Osteocyte (in vitro differentiated cells): ENCODE measurements at places on chromosomes 11 and 22. TPM values are rescaled to one million over a fixed set of nuclear protein-coding genes. Genes with fewer than 3 reads are reported as not detected.

The MMP27 gene
- total RNA-seq, result not detected in 2 replicates

The OLFML1 gene
- total RNA-seq, result 59.7 and 66.6 TPM in 2 replicates

DNA sequence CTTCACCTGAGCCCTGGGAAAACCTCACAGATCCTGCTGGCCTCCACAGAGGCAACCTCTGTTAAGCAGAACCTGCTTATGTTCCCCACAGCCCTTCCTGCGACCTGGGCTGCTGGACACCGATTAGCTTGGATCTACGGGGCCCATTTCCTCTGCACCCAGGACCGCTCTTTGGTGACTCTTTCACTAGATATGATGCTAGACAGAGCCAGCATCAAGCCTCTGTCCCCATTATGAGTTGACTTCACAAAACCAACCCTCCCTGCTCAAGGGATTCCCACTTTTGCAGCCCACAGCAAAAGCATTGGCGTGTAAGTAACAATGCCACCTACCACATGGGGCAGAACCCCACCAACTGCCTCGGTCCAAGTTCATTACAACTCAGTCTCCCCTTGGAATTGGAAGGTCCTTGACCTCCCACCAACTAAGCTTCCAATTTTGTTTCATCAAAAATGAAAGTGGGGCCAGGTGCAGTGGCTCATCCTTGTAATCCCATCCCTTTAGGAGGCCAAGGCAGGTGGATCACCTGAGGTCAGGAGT lies 15.2 kb upstream of the TMPRSS4 start:
- peaks cover 10% of the 10 kb centered on the region for H3K27me3 ChIP-seq
- no peaks in the 10 kb centered on the region for H3K4me1 ChIP-seq
- H3K27ac ChIP-seq, result no peak overlapping the region
- H3K4me3 ChIP-seq, result no peak overlapping the region

The SYT7 gene
- total RNA-seq, result 0.10 and 0.11 TPM in 2 replicates

DNA sequence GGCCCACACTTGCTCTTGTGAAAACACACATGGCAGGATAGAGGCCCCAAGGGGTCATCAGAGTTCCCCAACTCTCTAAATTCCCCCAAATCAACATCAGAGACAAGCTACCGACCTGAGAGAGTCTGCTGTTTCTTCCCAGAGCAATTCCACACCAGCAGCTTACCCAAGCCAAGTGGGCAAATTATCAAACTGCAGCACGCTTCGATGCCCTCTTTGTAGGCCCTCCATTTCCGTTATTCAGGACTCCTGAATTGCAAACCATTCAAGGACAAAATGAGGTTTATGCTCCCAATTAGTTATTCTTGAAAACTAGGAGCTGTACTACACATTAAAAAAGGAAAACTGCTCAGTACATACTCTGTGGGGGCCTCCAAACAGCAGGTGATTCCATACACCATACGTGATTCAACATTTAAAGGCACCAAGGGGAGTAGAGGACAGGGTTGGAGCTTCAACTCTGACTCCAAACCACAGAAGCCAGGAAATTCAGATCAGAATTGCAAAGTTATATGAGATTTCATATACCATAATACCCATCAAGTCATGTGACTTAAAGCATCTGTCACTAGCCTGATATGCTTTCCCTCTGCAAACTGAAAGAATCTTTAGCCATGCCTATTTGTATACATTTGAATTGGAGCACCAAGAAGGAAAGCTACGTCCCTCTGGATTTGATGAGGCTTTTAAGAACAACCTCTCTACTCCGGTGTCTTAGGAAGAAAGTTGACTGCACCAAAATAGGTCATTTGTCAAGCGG lies 234.8 kb downstream of the CADM1 start:
- H3K27ac ChIP-seq, result no peak overlapping the region
- H3K4me1 ChIP-seq, result peaks cover 5% of the 10 kb centered on the region
- no peak overlapping the region for H3K4me3 ChIP-seq
- DNase-seq, result no peak
- H3K36me3 ChIP-seq, result no peaks in the 10 kb centered on the region
- H3K27me3 ChIP-seq, result no peaks in the 10 kb centered on the region

DNA sequence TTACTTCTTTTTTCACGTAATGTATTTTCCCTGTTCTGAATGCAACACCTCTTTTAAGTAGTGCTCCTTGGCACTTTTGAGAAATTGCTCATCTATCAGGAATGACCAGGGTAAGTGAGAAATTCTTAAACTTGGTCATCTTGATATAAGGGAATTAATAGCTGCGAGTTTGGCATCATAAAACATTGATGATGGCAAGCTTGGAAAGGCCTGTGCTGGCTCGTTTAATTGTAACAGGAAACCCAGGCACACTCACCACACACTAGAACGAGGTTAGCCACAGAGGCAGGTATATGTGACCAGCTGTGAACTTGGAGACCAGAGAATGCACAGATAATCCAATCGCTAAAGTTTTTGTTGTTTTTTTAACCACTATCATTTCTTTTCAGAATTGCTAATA lies 24.3 kb downstream of the FAM118A start:
- no peak overlapping the region for H3K4me3 ChIP-seq
- no peaks in the 10 kb centered on the region for H3K4me1 ChIP-seq
- H3K36me3 ChIP-seq, result peaks cover 56% of the 10 kb centered on the region
- H3K27ac ChIP-seq, result no peak overlapping the region

The MYO7A gene
- total RNA-seq, result 0.08 TPM in 1 of 2 replicates, not detected in the other

- no peak for DNase-seq
- H3K4me3 ChIP-seq, result no peak overlapping the region
- H3K4me1 ChIP-seq, result peaks cover 6% of the 10 kb centered on the region
Observed at GRCh38 chr11:45655831-45656230, 9.6 kb downstream of the CHST1 start.

DNA sequence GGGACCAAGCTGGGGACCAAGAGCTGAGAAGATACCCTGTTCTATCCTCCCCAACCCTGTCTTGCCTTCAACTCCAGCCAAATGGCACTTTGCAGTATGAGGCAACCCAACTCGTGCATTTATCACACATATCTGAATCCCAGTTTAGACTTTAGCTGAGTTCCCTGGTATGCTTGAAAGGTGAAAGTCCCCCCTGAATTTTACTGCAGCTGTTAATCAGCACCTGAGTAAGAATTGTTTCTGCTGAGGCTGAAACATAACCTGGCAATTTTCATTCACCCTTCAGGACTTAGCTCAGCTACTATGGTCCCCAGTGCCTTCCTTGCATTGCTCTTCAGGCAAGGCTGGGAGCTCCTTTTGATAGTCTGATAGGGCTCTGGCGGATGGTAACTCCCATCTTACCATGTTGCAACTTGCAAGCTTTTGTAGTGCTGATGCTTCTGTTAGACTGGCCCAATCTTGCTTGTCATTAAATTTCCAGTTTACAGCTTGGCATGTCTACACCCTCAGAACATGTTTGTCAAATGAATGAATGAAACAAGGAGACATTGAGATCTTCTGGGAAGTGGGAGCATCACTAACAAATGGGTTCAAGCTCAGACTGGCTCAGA lies 64.0 kb upstream of the SLC6A5 start:
- no peak overlapping the region for H3K4me3 ChIP-seq
- no peaks in the 10 kb centered on the region for H3K4me1 ChIP-seq
- H3K27ac ChIP-seq, result no peak overlapping the region
- DNase-seq, result no peak

The CYP2D6 gene
- 1.4 and 1.5 TPM in 2 replicates for total RNA-seq

DNA sequence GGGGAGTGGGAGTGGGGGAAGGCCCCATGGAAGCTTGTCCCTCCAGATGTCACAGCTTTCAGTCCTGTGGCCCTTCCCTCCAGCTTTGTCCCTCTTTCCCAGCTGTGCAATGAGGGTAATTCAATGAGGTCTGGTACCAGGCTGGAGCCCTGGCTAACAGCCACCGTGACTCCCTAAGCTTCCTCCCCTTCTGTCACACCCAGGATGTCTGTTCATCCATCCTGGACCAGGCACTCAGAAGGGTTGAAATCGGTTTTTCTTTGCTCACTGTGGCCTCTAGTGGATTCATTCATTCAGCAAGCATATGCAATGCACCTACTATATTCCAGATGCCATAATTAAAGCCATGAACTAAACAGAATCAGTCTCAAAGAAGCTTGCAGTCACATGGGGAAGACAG lies 38.7 kb downstream of the SYT13 start:
- peaks cover under 1% of the 10 kb centered on the region for H3K4me1 ChIP-seq
- no peak overlapping the region for H3K27ac ChIP-seq
- H3K36me3 ChIP-seq, result no peaks in the 10 kb centered on the region
- no peak overlapping the region for H3K4me3 ChIP-seq
- peaks cover 24% of the 10 kb centered on the region for H3K27me3 ChIP-seq

GRCh38 chr11:10866893-10867331 lies 9.1 kb upstream of the ZBED5 start:
- peaks cover 13% of the 10 kb centered on the region for H3K4me1 ChIP-seq
- no peak overlapping the region for H3K4me3 ChIP-seq
- DNase-seq, result no peak
- H3K27ac ChIP-seq, result no peak overlapping the region

DNA sequence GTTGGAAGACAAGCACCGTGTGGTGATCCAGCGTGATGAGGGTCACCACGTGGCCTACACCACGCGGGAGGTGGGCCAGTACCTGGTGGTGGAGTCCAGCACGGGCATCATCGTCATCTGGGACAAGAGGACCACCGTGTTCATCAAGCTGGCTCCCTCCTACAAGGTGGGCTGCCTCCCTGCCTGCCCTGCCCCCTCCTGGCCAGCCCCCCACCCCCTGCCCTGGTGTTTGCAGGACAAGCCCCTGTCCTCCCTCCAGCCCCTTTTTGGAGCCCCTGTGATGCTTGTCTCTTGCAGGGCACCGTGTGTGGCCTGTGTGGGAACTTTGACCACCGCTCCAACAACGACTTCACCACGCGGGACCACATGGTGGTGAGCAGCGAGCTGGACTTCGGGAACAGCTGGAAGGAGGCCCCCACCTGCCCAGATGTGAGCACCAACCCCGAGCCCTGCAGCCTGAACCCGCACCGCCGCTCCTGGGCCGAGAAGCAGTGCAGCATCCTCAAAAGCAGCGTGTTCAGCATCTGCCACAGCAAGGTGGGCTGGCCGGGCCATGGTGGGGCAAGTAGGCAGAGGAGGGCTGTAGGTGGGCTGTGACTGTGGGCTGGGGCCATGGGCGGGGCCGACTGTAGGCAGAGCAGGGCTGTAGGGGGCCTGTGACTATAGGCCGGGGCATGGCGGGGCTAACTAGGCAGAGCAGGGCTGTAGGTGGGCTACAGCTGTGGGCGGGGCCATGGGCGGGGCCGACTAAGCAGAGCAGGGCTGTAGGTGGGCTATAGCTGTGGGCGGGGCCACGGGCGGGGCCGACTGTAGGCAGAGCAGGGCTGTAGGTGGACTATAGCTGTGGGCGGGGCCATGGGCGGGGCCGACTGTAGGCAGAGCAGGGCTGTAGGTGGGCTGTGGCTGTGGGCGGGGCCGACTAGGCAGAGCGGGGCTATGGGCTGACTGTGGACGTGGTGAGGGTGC lies 13.6 kb downstream of the MUC2 start:
- no peak overlapping the region for H3K4me3 ChIP-seq
- no peak overlapping the region for H3K27ac ChIP-seq
- H3K27me3 ChIP-seq, result no peaks in the 10 kb centered on the region

DNA sequence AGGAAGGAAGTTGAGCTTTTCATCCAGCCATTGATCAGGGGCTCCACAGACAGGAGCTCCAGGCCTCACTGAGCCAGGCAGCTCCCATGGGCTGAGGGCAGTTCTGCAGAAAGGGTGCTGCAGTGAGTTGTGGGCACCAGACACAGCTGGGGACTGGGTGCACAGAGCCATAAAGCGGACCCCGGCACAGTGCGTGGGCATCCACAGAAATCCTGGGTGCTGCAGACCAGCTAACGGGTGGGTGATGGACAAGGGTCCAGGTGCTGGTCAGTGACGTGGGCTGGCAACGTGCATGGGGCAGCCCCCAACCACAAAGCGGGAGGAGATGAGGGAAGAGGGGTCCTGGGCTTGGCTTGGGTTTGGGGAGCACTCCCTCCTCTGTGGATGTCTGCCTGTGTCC lies 19.4 kb upstream of the GAL start:
- peaks cover 5% of the 10 kb centered on the region for H3K36me3 ChIP-seq
- H3K27ac ChIP-seq, result no peak overlapping the region
- no peak overlapping the region for H3K4me3 ChIP-seq
- peaks cover 56% of the 10 kb centered on the region for H3K27me3 ChIP-seq
- H3K4me1 ChIP-seq, result peaks cover 3% of the 10 kb centered on the region

DNA sequence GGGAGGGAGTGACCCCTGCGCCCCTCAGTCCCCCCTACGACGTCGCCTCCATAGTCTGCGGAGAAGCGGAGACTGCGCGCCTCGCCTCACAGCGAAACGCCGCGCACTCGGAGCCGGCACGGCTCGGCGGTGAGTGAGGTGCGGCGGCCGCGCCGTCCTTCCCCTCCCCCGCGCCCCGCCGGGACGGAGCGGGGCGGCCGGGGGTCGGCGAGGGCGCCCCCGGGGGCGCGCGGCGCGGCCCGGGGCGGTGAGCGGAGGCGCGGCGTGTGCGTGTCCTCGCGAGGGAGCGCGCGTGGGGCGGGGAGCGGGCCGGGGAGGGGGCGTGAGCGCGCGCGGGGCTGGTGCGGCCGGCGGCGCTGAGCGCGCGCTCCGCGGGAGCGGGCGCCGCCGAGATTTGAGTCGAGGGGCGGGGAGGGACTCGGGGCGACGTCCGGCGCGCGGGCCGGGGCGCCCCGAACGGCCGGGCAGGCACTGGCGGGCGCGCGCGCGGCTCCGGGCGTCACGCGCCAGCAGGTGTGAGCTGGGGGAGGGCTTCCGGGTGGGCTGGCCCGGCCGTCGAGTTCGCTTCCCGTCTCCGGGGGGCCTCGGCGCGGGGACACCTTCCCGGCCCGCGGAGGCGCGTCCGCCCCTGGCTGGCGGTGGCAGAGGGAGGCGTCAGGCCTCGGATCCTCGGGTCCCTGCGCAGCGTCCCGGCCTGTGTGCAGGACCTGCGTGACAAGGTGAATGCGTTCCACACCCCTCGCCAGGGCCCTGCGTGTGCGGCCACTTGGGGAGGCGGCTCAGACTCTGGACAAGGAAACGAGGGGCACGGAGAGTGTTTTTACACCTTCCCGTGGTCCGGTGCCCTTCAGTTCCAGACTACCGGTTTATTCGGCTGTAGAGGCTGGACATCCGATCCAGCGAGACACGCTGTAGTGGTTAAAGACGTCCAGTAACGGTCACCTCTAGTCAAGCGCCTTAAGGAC lies 50.4 kb downstream of the FAM83F start:
- peaks cover 32% of the 10 kb centered on the region for H3K4me1 ChIP-seq
- H3K36me3 ChIP-seq, result no peaks in the 10 kb centered on the region
- DNase-seq, result peak; percentile 85
- H3K27ac ChIP-seq, result peak overlapping the region; percentile 100
- H3K27me3 ChIP-seq, result peaks cover 2% of the 10 kb centered on the region

DNA sequence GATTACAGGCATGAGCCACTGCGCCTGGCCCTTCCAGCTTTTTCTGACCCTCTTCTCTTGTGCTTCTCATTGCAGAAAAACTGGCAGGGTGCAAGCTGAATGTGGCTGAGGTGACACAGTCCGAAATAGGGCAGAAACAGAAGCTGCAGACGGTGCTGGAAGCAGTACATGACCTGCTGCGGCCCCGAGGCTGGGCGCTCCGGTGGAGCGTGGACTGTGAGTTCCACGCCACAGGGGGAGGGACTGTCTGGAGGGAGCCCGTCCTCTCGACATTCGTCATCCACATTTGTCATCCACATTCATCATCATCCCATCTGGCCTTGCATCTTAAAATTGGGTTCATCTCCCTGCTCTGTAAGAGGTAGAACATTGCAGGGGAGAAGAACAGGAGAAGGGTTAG lies 49.3 kb upstream of the PARVG start:
- H3K27ac ChIP-seq, result no peak overlapping the region
- H3K27me3 ChIP-seq, result no peaks in the 10 kb centered on the region
- H3K4me1 ChIP-seq, result no peaks in the 10 kb centered on the region
- no peak overlapping the region for H3K4me3 ChIP-seq
- DNase-seq, result no peak
